ENCODE measurements at places on chromosomes 5 and 9. TPM values are rescaled to one million over a fixed set of nuclear protein-coding genes. Genes with fewer than 3 reads are reported as not detected.

GRCh38 chr9:77882294-77882693 is 149.3 kb downstream of the GNAQ start:
- DNase-seq: no peak

DNA sequence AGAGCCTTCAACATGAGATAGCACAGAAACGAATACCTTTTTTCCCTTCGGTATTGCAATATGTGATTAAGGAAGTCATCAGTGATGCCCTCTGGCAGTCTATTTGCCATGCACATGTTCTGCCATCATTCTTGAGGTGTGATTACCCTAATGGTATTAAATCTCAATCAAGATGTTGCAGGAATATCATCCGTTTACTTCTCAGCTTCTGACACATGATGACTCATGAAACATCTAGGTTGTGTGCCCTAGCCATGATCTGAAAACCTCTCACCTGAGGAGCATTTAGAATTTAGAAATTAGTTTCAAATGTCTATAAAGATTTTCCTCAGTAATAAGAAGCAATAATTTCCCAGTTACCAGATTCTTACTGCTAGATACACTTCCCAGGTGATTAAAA is 209.1 kb downstream of the ADGRV1 start:
- no peak for DNase-seq

- DNase-seq: no peak
These were observed 70.3 kb upstream of the TARS1 start for GRCh38 chr5:33370466-33370859.

SRD5A1 gene
- 6.7 TPM for total RNA-seq

PCDHGA10 gene
- total RNA-seq: 5.5 TPM

ARHGEF37 gene
- 8.5 TPM for total RNA-seq

HBEGF gene
- 32.1 TPM for total RNA-seq
